ENCODE measurements at places on chromosomes 1 and 21. TPM values are rescaled to one million over a fixed set of nuclear protein-coding genes. Genes with fewer than 3 reads are reported as not detected.
A peak's percentile ranks its signal among the peaks of the same experiment; 100 is the strongest.

GSTM5 gene
- total RNA-seq, result 19.4 TPM

DENND1B gene
- total RNA-seq, result 8.9 TPM

KRTAP12-4 gene
- not detected for total RNA-seq

HMGCL gene
- total RNA-seq, result 33.7 TPM

KRTAP19-1 gene
- not detected for total RNA-seq

SPAG17 gene
- total RNA-seq, result 1.2 TPM

KRTAP26-1 gene
- not detected for total RNA-seq

ANKRD45 gene
- total RNA-seq, result 0.53 TPM

SLC25A33 gene
- 1.9 TPM for total RNA-seq

GRCh38 chr1:151715726-151716404 is 738 bp downstream of the CELF3 start:
- H3K27me3 ChIP-seq, result peaks cover 59% of the 10 kb centered on the region
- H3K27ac ChIP-seq, result no peak overlapping the region
- no peak overlapping the region for H3K4me3 ChIP-seq
- peak; percentile 27 for DNase-seq
- H3K36me3 ChIP-seq, result no peaks in the 10 kb centered on the region

GRCh38 chr1:153395136-153395685 is 4.3 kb upstream of the S100A8 start:
- H3K27me3 ChIP-seq, result peaks cover 3% of the 10 kb centered on the region
- H3K36me3 ChIP-seq, result no peaks in the 10 kb centered on the region
- H3K4me1 ChIP-seq, result no peaks in the 10 kb centered on the region
- no peak overlapping the region for H3K4me3 ChIP-seq
- DNase-seq, result no peak
- H3K27ac ChIP-seq, result no peak overlapping the region

DNA sequence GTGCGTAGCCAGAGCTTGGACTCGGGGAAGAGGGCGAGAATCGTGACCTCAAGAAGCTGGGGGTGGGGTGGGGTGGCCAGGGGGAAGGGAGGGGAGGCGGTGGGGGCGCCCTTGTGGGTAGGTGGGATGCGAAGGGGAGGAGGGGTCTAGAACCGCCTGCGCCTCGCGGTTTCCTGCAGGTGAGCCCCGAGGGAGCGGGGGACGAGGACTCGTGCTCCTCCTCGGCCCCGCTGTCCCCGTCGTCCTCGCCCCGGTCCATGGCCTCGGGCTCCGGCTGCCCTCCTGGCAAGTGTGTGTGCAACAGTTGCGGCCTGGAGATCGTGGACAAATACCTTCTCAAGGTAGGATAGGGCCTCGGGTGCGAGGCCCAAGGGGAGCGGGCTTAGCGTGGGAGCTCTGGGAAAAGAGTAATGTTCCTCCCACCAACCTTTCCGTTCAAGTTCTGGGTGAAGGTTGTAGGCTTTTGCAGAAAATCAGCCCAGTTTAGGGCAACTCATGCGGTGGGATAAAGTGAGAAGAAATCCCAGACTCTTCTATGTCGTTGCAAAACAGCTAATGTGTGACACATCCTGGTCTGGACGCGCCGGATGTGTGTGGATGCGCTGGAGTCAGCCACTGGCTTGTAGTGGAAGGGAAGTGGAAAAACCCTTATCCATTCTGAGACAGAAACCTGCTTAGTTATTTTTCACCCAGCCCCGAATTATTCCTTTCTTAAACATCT is 2.9 kb downstream of the LHX8 start:
- peaks cover 13% of the 10 kb centered on the region for H3K4me1 ChIP-seq
- H3K4me3 ChIP-seq, result no peak overlapping the region
- H3K27ac ChIP-seq, result no peak overlapping the region

DNA sequence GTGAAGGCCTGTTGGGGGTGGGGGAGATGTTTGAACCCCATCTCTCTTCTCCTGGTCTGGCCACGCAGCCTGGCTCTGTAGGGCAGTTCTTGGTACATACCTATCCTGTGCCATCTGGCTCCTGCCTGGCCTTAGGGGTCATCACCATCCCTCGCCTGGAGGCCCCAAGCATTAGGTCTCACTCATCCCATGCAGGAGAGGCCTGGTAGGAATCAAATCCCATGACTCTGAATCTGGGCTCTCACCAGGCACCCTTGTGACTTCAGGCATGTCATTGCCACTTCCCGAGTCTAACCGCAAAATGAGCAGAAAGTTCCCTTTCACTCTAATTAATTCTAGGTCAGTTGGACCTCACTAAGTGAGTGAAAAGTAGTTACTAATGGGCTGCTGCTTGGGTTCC is 37.2 kb downstream of the ETNK2 start:
- peaks cover 3% of the 10 kb centered on the region for H3K4me1 ChIP-seq
- no peak overlapping the region for H3K4me3 ChIP-seq
- peaks cover 31% of the 10 kb centered on the region for H3K36me3 ChIP-seq
- DNase-seq, result no peak
- H3K27me3 ChIP-seq, result no peaks in the 10 kb centered on the region

DNA sequence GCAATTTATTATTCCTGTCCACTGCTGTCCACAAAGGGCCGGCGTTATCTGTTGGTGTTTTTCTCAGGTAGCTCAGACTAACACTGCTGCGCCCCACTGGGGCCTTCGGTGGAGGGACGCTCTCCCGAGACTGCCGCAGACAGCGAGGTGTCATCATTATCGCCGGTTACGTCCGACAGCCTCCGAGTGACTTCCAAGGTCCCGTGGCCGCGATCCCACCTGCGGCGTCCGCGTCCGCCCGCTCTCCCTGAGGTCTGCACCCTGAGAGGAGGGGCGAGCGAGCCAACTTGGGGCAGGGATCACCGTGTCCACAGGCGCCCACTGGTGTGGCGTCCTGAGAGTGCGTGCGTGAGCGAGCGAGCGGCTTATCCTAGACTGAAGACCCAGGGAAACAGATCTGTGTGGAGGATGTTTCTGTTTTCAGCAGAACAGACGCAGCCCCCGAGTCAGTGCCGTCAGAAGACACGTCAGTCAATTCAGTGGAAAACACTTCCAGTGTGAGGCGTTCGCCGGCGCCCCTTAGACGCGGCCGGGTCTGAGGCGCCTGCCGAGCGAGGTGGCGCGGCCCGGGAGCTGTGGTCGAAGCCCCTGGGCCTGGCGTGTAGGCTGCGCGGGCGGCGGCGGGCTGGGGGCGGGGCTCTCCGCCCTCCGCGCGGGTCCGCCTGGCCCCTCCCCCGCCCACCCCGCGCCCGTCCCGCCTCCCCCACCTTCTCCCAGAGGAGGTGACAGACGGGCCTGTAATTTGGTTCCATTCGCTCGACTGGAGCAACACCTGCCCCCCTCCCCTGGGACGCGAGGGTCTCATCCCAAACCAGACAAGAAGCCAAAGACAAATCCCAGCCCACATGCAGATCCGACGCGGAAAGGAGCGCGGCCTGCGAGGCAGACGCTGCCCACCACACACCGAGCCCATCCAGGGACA is 12.6 kb downstream of the NHLH2 start:
- peak; percentile 30 for DNase-seq
- H3K4me3 ChIP-seq, result peak overlapping the region; percentile 47
- H3K36me3 ChIP-seq, result no peaks in the 10 kb centered on the region
- peaks cover 35% of the 10 kb centered on the region for H3K27me3 ChIP-seq
- peaks cover 11% of the 10 kb centered on the region for H3K4me1 ChIP-seq
- no peak overlapping the region for H3K27ac ChIP-seq

DNA sequence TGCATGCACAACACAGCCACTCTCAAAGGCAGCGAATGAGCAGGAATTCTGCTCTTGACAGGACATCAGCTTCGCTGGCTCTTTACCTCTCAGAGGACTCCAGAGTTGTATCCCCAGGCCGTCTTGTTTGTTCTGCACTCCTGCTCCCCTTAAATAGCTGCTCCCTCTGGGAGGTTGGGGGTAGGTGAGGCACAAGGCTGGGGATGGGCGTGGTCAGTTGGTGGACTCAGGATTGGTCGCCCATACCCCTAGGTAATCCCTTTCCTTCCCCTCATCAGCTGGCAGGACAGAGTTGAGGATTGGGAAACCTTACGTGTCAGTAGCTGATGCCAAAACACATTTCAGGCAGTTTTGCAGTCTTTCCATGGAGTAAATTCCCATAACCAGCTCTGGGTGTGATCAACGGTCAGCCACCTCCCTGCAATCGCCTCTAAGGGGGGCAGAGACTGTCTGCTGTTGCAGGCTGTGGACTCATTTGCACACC is at the start of gene PLA2G2A:
Gene PLA2G2A, minus strand, starts transcription at position 125 of the 484 bp plus-strand sequence. CDS start 845 bp downstream, outside the sequence.
- H3K36me3 ChIP-seq, result no peaks in the 10 kb centered on the region
- H3K4me3 ChIP-seq, result no peak within 1 kb of the TSS
- H3K4me1 ChIP-seq, result no peaks in the 10 kb centered on the region
- peaks cover 13% of the 10 kb centered on the region for H3K27me3 ChIP-seq

DNA sequence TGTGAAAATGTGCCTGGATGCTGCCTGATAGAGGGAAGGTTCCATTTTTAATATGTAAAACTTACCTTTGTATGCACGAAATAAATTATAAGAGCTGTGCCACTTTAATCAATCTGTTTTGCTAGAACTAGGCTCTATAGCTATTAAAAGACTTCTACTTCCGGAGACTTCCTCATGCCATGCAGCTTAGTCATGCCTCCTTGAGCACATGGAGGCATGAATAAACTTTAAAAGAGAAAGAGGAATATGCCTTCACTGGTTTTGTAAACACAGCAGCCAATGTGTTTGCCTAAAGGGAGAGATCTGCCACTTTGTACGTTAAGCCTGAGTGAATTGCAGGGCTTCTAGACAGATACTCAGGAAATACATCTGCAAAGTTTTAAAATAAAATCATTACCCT is 604.6 kb downstream of the LRRIQ3 start:
- peak; percentile 26 for DNase-seq
- H3K27me3 ChIP-seq, result no peaks in the 10 kb centered on the region
- H3K4me1 ChIP-seq, result no peaks in the 10 kb centered on the region
- H3K4me3 ChIP-seq, result no peak overlapping the region
- no peaks in the 10 kb centered on the region for H3K36me3 ChIP-seq
- no peak overlapping the region for H3K27ac ChIP-seq

DNA sequence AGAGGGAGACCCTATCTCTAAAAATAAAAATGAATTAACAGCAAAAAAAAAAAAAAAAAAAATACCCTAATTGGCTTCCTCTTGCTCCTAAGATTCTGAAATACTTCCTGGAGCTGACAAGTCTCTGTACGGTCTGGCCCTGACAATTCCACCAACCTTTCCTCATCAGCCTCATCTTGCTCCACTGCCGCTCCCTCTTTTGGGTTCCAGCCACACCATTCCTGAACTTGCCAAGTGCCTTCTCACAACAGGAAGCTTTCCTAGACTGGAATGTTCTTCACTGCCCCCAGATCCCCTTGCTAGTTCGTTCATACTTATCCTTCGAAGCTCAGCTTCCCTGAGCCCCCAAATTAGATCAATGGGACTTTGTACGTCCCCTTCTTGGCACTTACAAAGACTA is 37.0 kb downstream of the AKNAD1 start:
- peaks cover 2% of the 10 kb centered on the region for H3K36me3 ChIP-seq
- no peak for DNase-seq
- H3K27me3 ChIP-seq, result no peaks in the 10 kb centered on the region
- peaks cover 22% of the 10 kb centered on the region for H3K4me1 ChIP-seq

DNA sequence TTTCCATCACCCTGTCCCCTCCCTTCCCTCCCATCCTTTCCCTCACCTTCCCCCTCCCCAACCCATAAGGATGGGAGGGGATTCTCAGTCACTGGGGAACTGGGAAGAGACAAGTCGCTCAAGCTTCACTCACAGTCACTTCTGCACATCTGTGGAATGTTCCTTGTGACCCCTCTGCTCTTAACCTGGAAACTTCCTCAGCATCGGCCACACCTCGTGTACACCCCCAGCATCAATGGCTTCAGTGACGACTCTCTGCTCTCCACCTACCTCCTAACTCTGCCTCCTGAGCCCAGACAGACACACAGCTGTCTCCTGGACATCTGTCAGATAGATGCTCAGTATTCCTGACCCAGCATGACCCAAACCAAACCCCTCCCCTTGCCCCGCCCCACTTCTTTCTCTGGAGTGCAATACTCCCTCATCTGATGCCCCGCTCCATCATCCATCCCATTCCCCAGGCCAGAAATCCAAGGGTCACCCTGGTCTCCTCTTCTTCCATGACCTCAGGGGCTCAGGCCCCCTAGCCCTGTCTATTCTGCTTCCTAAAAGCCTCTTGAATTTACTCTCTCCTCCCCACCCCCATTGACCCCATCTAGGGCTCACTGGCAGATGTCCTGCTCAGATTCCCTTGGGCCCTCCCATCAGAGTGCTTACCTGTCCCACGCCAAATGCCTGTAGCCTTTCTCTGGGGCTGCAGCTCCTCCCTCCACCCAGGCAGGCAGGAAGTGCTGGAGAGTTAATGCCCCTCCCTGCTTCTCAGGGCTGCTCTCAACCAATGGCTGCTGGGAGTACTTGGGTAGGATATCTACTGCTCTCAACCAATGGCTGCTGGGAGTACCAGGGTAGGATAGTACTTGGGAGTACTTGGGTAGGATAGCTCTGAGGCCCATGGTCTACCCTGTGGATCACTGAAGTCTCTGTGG is 83.1 kb upstream of the CSF3R start:
- no peak overlapping the region for H3K4me3 ChIP-seq
- H3K4me1 ChIP-seq, result no peaks in the 10 kb centered on the region
- DNase-seq, result no peak
- no peak overlapping the region for H3K27ac ChIP-seq
- no peaks in the 10 kb centered on the region for H3K36me3 ChIP-seq

GRCh38 chr1:6184083-6184783 is 4.1 kb upstream of the CHD5 start:
- peaks cover 29% of the 10 kb centered on the region for H3K27me3 ChIP-seq
- H3K27ac ChIP-seq, result no peak overlapping the region
- no peak for DNase-seq
- H3K36me3 ChIP-seq, result peaks cover 29% of the 10 kb centered on the region

GRCh38 chr1:86470859-86471258 is 2.1 kb downstream of the CLCA1 start:
- no peak overlapping the region for H3K4me3 ChIP-seq
- H3K27ac ChIP-seq, result no peak overlapping the region
- H3K36me3 ChIP-seq, result no peaks in the 10 kb centered on the region

GRCh38 chr1:84264961-84265360 is 36.5 kb upstream of the SAMD13 start:
- no peaks in the 10 kb centered on the region for H3K4me1 ChIP-seq
- no peak overlapping the region for H3K4me3 ChIP-seq
- H3K27me3 ChIP-seq, result no peaks in the 10 kb centered on the region
- no peak for DNase-seq
- H3K27ac ChIP-seq, result no peak overlapping the region
- H3K36me3 ChIP-seq, result no peaks in the 10 kb centered on the region

GRCh38 chr1:45957684-45958083 is 154.3 kb downstream of the MAST2 start:
- peaks cover 9% of the 10 kb centered on the region for H3K4me1 ChIP-seq
- DNase-seq, result no peak
- peaks cover 16% of the 10 kb centered on the region for H3K36me3 ChIP-seq
- H3K27ac ChIP-seq, result no peak overlapping the region

- H3K4me1 ChIP-seq, result peaks cover 32% of the 10 kb centered on the region
- H3K36me3 ChIP-seq, result no peaks in the 10 kb centered on the region
- H3K27me3 ChIP-seq, result no peaks in the 10 kb centered on the region
- no peak for DNase-seq
- no peak overlapping the region for H3K27ac ChIP-seq
Measured at GRCh38 chr1:178578541-178578940, 65.6 kb downstream of the TEX35 start.
